ENCODE measurements at places on chromosomes 4 and X.

- peak; percentile 16 for DNase-seq
Measured at GRCh38 chrX:38654302-38654701, 93.0 kb downstream of the TSPAN7 start.

- no peak for DNase-seq
Measured at GRCh38 chr4:113673450-113673849, 88.1 kb downstream of the CAMK2D start.

DNA sequence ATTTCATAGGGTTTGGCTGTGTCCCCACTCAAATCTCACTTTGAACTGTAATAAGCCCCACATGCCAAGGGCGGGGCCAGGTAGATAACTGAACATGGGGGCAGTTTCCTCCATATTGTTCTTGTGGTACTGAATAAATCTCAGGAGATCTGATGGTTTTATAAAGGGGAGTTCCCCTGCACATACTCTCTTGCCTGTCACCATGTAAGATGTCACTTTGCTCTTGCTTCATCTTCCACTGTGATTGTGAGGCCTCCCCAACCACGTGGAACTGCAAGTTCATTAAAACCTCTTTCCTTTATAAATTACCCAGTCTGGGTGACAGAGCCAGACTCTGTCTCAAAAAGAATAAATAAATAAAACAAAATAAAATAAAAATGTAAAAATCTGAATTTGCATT is 95.9 kb downstream of the PDS5A start:
- no peak for DNase-seq

DNA sequence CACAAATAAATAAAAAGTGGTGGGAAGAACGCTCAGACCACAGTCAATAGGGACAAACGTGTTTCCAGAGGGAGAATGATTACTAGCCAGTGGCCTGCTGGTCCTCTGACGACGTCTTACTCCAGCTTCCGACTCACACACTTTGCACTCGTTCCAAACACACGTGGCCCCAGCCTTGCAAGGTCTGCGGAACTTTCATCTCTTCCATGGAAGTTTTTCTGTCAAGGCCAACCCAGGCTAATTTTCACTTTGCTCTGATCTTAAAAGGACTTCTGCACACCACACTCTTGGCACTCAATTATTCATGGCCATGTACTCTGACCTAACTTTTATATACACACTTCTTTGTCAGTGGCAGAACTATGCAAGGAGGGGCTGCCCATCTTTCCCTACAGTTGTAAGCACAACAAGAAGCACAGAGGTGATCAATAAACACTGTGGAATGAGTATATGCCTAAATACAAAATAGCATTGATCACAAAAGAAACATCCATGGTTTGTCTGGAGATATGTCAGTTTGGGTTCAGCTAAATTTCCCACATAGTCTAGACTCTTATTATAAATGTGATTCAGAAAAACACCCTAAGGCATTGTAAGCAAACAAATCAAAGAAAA is 69.4 kb downstream of the STX18 start:
- no peak for DNase-seq

DNA sequence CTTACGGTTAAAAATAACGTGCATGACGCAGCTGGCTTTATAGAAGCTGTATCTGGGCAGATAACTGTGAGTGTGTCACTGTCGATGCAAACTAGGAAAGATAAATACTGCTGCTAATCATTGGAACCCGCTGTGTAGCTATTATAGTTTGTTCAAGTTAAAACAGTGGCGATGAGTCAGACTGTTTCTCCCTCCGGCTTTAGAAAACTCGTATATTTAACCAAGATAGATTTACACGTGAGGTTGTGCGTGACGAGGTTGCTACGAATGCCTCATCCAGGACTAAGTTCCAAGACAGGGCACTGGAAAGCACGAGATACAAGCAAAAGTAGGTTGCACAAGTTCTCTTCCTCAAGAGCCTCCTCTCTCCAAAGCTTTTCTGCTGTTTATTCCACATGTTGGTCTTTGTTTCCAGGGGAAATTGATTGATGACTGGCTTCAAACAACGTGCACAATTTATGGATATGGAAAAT is 270.7 kb downstream of the FBXW7 start:
- no peak for DNase-seq

Data from NCI-H2171 treated with DMSO at 0.1 percent for 48 hours (cell line).